ENCODE measurements at places on chromosomes 12 and 14.

GRCh38 chr14:65922142-65922541 lies 509.6 kb downstream of the FUT8 start:
- no peak for DNase-seq

- no peak for DNase-seq
Measured at GRCh38 chr12:39959031-39959430, 146.8 kb downstream of the SLC2A13 start.

DNA sequence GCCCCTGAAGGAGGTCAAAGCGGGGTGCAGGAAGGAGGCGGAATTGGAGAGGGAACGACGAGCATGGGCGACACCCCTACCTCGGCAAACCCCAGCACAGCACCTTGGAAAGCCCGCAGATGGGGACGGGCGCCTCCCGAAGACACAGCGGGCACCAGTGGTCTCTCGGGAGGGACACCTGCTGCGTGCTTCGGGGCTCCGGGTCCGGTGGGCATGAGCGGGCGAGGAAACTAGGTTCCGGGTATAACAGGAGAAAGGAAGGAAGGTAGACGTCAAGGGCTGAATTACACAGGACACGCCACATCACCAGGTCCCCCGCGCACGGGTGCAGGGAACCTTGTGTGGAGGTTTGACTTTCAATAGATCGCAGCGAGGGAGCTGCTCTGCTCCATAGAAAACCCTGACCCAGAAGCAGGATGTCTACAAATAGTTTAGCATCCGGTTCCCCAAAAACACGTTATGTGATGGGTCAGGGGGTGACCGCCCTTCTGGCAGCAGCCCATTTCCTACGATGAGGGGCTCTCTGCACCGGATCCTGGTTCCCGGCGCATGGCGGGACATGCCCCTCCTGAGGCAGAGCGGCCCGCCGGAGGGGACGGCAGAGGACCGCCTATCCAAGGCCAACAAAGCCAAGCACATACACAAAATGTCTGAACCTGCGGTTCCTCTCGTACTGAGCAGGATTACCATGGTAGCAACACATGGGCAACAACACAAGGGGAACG lies 196.9 kb downstream of the ALG10 start:
- DNase-seq, result no peak

GRCh38 chr14:99737451-99737951 lies 53.4 kb downstream of the CYP46A1 start:
- DNase-seq, result no peak

- peak; percentile 82 for DNase-seq
Measured at GRCh38 chr12:1830981-1831963, 10.9 kb downstream of the LRTM2 start.

DNA sequence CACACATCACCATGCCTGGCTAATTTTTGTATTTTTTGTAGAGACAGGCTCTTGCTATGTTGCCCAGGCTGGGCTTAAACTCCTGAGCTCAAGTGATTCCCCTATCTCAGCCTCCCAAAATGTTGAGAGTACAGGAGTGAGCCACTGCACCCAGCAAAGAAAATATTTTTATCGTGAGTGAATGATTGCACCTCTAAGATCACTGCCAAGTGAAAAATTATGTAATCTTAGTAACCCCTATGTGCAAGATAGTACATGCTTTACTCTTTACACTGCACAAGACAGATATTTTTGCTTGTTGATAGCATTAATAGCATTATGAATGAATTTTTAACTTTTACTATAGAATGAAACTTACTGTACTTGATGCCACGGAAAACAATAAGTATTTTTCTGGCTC lies 3.4 kb upstream of the MRPS35 start:
- DNase-seq, result no peak

DNA sequence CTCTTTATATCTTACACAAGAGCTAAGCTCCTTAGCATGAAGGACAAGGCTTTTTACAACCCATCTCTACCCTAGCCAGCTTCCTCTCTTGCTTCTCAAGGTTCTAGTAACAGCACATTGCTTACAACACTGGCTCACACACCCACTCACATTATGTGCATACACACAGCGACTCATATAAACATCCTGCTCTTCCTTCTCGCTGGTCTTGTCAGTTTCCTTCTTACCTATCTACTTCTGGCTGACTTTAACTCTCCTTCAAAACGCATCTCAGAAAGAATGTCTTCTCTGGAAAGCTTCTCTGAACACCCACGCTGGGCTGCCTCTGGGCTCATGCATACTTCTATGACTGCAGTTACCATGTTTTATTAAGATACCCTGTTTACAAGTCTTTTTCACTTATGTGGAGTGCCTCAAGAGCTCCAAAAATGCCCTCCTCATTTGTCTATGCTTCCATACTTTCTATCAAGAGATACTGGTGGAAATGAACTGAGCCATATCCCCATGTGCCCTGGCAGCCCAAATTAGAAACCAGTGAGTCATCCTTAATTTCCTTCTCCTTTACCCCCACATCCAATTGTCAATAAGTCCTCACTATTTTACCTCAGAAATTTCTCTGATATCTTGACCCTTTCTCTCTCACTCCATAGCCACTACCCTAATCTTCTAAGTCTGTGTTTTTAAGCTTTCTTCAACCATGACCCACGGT lies 126.9 kb upstream of the KRAS start:
- no peak for DNase-seq

DNA sequence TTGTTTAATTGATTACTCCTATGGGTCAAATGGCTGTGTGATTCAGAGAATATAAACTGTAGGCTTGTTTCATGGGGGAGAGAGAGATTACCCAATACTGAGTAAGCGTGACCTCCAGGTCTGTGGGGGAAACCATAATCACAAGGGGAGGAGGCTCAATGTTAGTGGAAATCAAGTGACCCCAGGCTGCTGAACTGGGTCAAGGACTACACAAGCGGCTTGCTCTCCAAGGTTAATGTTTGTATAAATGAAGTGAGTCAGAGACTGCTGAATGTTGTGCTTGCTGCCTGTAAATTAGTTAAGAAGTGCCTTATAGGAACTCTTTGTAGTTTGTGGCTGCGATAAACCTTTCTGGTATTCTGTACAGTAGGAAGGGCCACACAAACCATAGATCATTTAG lies 479.7 kb downstream of the AACS start:
- DNase-seq, result no peak

- DNase-seq, result no peak
Measured at GRCh38 chr14:99946652-99947489, 118.4 kb upstream of the EVL start.

- DNase-seq, result no peak
Measured at GRCh38 chr12:101001669-101002068, 207.1 kb downstream of the ANO4 start.

GRCh38 chr14:94008234-94008633 lies 11.1 kb downstream of the CCDC197 start:
- DNase-seq, result no peak

- no peak for DNase-seq
Measured at GRCh38 chr12:52139579-52140062, 52.2 kb downstream of the KRT80 start.

DNA sequence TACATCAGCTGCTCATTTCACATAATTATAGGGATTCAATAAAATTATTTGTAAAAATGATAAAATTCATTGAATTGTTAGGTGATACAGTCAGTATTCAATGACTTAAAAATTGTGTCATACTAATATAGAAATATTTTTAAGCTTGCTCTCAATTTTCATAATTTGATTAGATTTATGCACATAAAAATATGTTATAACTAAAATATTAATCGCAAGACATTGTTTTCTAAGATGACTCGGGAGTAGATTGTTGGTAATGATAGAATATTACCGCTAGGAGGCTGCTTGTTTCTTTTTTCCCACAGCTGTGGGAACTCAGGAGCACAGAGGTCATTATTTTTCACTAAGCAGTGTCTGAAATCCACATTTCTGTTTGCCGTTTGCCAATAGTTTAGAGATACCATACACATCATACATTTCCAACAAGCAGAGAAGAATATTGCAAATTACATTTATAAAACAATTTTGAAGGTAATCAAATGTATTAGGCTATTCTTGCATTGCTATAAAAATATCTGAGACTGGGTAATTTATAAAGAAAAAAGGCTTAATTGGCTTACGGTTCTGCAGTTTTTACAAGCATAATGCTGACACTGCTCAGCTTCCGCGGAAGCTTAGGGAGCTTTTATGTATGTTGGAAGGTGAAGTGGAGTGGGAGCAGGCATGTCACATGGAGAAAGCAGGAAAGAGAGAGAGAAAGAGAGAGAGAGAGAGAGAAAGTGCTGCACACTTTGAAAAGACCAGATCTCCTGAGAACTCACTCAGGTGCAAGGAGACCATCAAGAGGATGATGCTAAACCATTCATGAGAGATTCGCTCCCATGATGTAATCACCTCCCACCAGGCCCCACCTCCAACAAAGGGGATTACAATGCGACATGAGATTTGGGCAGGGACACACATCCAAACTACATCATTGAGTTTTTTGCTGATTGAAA lies 9.2 kb downstream of the CD69 start:
- DNase-seq, result peak; percentile 40

- DNase-seq, result no peak
Measured at GRCh38 chr12:7136071-7136470, 5.9 kb downstream of the CLSTN3 start.

- no peak for DNase-seq
Measured at GRCh38 chr14:65354715-65355114, 57.8 kb upstream of the FUT8 start.

DNA sequence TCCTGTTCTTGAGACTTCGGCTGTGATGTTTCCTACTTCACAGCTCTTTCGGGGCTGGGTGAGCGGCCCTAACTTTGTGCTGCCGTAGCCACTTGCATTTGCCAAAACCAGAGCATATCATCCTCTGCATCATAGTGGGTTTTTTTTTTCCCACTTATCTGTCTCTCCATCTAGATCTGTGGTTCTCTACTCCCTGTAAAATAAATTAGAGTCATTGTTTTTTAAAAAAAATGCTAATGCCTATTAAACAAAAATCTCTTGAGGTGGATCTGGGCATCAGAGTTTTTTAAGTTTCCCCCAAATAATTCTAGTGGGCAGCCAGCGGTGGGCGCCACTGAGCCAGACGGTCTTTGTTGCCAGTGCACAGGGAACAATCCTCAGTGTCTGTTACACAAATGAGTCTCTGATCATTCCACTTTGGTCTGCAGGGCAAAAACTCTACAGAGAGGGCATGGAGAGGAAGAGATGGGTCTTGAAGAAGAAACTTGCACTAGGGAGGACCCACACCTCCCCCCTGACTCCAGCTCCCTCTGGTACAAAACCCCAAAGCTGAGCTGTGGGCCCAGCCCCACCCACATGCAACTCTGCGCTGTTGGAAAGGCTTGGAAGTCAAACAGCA lies 62.4 kb upstream of the BCL2L14 start:
- DNase-seq, result no peak

Data from right lung (tissue), 10 donors.